Chondrocyte (in vitro differentiated cells): ENCODE measurements at places on chromosomes 1 and 21. TPM values are rescaled to one million over a fixed set of nuclear protein-coding genes. Genes with fewer than 3 reads are reported as not detected.

DNA sequence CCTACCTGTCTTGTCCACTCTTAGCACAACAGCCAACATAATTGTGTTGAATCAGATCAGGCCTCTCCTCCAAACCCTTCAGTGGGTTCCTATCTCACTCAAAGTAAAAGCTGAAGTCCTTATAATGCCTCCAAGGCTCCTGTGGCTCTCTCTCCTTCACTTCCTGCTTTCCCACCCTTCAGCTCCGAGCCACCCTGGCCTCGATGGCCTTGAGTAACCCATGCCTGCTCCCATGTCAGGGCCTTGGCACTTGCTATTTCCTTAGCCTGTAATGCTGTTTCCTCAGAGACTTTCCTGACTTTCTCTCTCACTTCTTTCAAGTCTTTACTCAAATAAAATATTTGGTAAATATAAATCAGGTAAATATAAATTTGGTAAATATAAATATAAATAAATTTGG lies 8.1 kb upstream of the PLEKHM2 start:
- no peak for DNase-seq
- no peak overlapping the region for H3K27ac ChIP-seq
- no peaks in the 10 kb centered on the region for H3K27me3 ChIP-seq
- H3K4me3 ChIP-seq = no peak overlapping the region
- H3K4me1 ChIP-seq = peaks cover 15% of the 10 kb centered on the region

Gene ADAMTS5
- 28.8 to 52.2 TPM (median 30.4 TPM) in 3 replicates for total RNA-seq

Gene B3GALT2
- total RNA-seq = 7.6 to 13.5 TPM (median 7.9 TPM) in 3 replicates

Gene LYSMD1
- 9.3 to 10.0 TPM (median 9.9 TPM) in 3 replicates for total RNA-seq

DNA sequence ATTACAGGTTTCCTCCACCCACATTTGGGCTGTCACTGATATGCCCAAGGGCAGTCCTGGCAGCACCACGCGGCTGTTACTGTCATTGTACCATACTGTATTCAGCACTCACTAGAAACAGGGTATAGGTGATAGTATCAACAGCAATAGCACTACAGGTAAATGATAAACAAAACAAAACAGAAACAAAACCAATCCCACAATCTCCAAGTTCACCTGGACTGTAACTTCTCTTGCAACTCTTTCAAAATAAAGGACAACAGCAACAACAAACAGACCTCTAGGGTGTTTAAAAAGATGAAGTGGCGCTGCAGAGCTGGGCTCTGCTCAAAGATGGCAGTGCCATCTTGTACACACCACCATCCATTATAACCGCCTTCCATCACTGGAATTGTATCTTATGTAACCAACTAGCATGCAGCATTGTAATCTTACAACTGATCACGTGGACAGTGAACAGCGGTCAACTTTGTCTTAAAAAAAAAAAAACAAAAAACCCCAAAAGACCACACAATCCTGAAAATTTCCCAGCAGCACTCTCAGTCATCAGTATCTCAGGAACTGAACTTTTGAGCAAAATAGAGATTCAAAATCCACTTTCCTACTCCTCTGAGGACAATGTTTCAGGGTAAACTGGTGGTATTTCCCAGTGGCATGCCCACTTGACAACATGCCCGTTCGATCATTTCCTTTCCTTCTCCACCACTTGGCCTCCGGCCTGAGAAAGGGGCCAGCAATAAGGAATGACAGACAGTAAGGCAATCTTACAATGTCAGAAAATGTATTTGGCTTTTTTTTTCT lies 3.8 kb downstream of the IRF2BP2 start:
- H3K36me3 ChIP-seq = peaks cover 28% of the 10 kb centered on the region
- H3K4me3 ChIP-seq = peak overlapping the region; percentile 93
- H3K27me3 ChIP-seq = no peaks in the 10 kb centered on the region
- DNase-seq = no peak
- peaks cover 67% of the 10 kb centered on the region for H3K4me1 ChIP-seq

- H3K36me3 ChIP-seq = peaks cover 1% of the 10 kb centered on the region
- H3K27ac ChIP-seq = no peak overlapping the region
- H3K4me1 ChIP-seq = peaks cover 1% of the 10 kb centered on the region
- no peak for DNase-seq
- no peaks in the 10 kb centered on the region for H3K27me3 ChIP-seq
These were observed 9.8 kb downstream of the FRRS1 start for GRCh38 chr1:99756598-99756997.

DNA sequence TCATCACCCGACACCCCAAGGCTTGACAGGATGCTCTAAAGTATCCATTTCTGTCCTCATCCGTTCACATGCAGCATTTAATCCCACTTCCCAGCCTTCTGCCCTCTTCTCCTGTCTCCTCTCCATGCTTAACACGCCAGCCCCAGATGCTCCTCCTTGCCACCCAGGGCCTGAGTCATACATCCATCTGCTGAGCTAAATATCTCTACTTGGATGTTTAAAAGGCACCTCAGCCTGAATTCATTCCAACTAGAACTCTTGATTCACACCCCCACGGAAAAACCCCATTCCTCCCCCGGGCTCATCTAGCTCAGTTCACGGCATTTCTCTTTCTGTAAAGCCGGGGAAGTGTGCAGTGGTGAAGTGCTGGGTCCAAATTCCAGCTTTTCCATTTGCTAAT lies 27.7 kb downstream of the TEX35 start:
- H3K27me3 ChIP-seq = no peaks in the 10 kb centered on the region
- H3K4me3 ChIP-seq = no peak overlapping the region
- no peaks in the 10 kb centered on the region for H3K36me3 ChIP-seq
- DNase-seq = no peak
- peak overlapping the region; percentile 79 for H3K27ac ChIP-seq

Gene SMIM1
- total RNA-seq = 0.72 to 1.00 TPM in 2 of 3 replicates, not detected in the other

DNA sequence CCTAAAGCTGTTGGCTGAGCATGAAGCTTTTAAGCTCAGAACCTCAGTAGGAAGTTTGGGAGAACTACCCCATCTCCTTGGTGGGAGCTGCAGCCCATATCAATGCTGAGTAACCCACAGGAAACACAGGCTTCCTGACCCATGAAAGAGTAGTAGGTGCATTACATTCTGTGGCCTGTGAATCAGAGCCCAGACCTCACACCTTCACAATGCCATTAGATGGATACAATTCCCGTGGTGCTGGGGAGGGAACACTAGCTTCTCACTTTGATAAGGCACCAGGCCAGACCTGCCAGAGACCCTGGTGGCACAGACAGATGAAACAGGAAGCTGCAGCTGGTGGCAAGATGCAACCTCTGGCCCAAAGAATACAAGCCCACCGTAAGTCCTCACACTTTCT lies 308.8 kb downstream of the NPHP4 start:
- H3K4me1 ChIP-seq = no peaks in the 10 kb centered on the region
- H3K27ac ChIP-seq = no peak overlapping the region
- H3K27me3 ChIP-seq = no peaks in the 10 kb centered on the region
- no peaks in the 10 kb centered on the region for H3K36me3 ChIP-seq
- no peak for DNase-seq

Gene NEK2
- 2.3 to 4.1 TPM (median 3.2 TPM) in 3 replicates for total RNA-seq

- no peak overlapping the region for H3K4me3 ChIP-seq
- peaks cover 52% of the 10 kb centered on the region for H3K27me3 ChIP-seq
- DNase-seq = peak; percentile 56
- H3K4me1 ChIP-seq = no peaks in the 10 kb centered on the region
- H3K27ac ChIP-seq = no peak overlapping the region
- peaks cover 8% of the 10 kb centered on the region for H3K36me3 ChIP-seq
These were observed 14.5 kb upstream of the PRDM16 start for GRCh38 chr1:3054474-3054873.

Gene SYCP1
- total RNA-seq = not detected in 3 replicates

DNA sequence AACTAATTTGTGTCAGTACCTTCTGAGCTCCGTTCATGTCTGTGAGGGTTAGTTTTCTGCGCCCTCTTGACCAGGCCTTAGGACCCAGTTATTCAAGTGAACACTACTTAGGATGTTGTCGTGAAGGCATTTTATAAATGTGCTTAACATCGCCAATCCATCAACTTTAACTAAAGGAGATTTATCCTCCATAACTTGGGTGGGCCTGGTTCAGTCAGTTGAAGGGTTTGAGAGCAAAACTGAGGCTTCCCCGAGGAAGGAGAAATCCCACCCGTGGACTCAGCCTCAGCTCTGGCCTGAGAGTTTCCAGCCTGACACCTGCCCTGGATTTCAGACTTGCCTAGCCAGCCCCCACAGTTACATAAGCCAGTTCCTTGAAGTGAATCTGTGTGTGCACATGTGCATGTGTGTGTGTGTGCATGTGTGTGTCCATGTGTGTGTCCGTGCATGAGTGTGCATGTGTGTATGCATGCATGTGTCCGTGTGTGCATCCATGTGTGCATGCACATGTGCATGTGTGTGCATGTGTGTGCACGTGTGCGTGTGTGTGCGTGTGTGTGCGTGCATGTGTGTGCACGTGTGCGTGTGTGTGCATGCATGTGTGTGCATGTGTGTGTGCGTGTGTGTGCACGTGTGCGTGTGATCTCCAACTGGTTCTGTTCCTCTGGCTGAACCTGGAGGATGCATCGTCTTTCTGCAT lies 62.1 kb upstream of the PDE9A start:
- no peak for DNase-seq
- no peaks in the 10 kb centered on the region for H3K36me3 ChIP-seq
- no peak overlapping the region for H3K4me3 ChIP-seq
- H3K4me1 ChIP-seq = peaks cover 9% of the 10 kb centered on the region

Gene CHRNB2
- not detected in 3 replicates for total RNA-seq

- peak overlapping the region; percentile 80 for H3K27ac ChIP-seq
- no peak for DNase-seq
- H3K4me1 ChIP-seq = peaks cover 67% of the 10 kb centered on the region
- H3K27me3 ChIP-seq = no peaks in the 10 kb centered on the region
- H3K4me3 ChIP-seq = no peak overlapping the region
These were observed 140.4 kb upstream of the C1orf105 start for GRCh38 chr1:172279939-172280636.

DNA sequence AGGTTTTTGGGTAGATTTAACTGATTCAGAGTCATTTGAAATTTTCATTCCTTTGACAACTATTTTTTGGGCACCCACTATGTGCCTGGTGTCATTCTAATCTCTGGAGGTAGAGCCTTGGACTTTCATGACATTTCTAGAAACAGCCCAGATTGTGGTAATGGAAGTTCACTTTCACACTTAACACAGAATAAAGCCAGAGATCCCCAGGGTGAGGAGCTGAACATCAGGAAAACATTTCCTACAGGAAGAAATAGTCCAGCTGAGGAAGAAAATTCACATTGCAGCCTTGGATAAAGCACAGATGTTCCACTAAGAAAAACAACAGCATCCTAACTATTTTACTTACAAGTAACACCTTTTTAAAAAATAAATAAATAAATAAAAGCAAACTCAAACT lies 102.4 kb upstream of the KRTAP19-8 start:
- H3K36me3 ChIP-seq = no peaks in the 10 kb centered on the region
- no peak for DNase-seq
- H3K27me3 ChIP-seq = no peaks in the 10 kb centered on the region
- H3K4me1 ChIP-seq = peaks cover 22% of the 10 kb centered on the region
- no peak overlapping the region for H3K27ac ChIP-seq

GRCh38 chr1:938711-939489 lies 15.2 kb downstream of the SAMD11 start:
- no peak overlapping the region for H3K4me3 ChIP-seq
- no peak for DNase-seq
- H3K36me3 ChIP-seq = no peaks in the 10 kb centered on the region
- H3K27ac ChIP-seq = no peak overlapping the region
- no peaks in the 10 kb centered on the region for H3K27me3 ChIP-seq

DNA sequence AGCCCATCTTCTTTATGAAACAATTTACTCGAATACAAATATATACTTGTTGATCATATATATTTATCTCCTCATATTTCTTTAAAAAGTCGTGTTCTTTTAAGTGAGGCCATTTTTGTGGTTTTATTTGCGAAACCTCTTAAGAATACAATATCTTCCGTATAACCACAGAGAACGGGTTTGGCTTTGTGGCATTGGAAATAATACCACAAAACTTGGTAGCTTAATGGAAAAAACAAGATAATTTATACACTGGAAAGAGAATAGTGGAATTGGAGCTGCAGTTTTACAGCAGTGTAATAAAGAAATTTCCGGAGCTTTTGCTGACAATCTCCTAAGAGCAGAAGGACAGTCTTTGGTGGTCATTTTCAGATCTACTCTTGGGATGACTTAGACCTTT lies 29.4 kb downstream of the PTGFR start:
- no peak overlapping the region for H3K27ac ChIP-seq
- H3K36me3 ChIP-seq = peaks cover 1% of the 10 kb centered on the region
- H3K4me3 ChIP-seq = no peak overlapping the region
- DNase-seq = no peak

Gene CD52
- not detected in 3 replicates for total RNA-seq

GRCh38 chr1:27879374-27880082 lies 7.2 kb downstream of the THEMIS2 start:
- no peaks in the 10 kb centered on the region for H3K27me3 ChIP-seq
- peak; percentile 75 for DNase-seq
- peaks cover 8% of the 10 kb centered on the region for H3K4me1 ChIP-seq
- no peak overlapping the region for H3K4me3 ChIP-seq
- H3K36me3 ChIP-seq = peaks cover 2% of the 10 kb centered on the region

DNA sequence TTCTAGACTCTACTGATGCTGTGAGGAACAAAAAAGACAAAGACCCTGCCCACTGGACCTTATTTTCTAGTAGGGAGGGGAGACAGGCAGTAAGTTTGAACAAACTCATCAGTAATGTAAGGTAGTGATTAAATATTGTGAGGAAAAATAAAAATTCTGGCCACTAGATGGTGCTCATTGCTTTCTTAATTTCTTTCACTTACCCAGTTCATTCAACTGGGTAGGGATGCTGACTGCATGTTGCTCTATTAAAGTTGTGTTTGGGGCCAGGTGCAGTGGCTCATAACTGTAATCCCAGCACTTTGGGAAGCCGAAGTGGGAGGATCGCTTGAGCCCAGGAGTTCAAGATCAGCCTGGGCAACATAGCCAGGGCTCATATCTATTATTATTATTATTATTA lies 6.3 kb upstream of the KYAT3 start:
- peaks cover 5% of the 10 kb centered on the region for H3K36me3 ChIP-seq
- H3K27me3 ChIP-seq = no peaks in the 10 kb centered on the region
- no peak overlapping the region for H3K27ac ChIP-seq
- no peak overlapping the region for H3K4me3 ChIP-seq
- no peaks in the 10 kb centered on the region for H3K4me1 ChIP-seq

Gene PCBP3
- total RNA-seq = 6.4 to 11.8 TPM (median 11.8 TPM) in 3 replicates

DNA sequence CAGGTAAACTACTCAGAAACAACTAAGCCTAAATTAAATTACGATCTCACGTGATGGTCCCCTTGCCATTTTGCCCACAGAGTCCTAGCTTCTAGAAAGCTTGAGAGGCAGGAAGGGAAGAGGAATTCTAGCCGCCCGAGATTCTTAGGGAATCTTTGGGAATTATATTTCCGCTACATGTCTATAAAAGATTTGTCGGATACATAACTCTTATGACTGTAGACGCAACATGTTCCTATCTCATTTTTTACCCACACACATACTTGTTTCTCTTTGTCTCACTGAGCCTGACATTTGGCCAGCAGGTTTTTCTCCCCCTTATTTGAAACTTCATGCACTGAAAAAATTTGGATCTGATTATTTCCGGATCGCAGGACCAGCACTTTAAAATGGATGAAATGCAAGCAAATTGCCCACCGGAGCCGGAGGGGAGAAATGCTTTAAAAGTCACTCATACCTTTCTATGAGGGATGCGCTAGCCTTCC lies 5.5 kb downstream of the GLIS1 start:
- H3K4me3 ChIP-seq = peak overlapping the region; percentile 53
- DNase-seq = no peak
- H3K4me1 ChIP-seq = peaks cover 91% of the 10 kb centered on the region
- peak overlapping the region; percentile 97 for H3K27ac ChIP-seq
